ENCODE measurements at places on chromosomes 5 and 9.

DNA sequence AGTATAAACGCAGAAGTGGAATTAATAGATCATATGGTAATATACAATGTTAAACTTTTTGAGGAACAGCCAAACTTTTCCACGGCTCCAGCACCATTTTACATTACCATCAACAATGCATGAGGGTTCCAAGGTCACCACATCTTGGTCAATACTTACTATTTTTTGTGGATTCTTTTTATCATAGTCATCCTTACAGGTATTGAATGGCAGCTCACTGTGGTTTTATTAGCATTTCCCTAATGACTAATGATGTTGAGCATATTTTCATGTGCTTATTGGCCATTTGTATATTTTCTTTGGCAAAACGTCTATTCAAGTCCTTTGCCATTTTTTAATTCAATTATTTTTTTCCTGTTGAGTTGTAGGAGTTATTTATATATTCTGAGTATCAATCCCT, 14.1 kb upstream of the RAPGEF6 start:
- DNase-seq: no peak

DNA sequence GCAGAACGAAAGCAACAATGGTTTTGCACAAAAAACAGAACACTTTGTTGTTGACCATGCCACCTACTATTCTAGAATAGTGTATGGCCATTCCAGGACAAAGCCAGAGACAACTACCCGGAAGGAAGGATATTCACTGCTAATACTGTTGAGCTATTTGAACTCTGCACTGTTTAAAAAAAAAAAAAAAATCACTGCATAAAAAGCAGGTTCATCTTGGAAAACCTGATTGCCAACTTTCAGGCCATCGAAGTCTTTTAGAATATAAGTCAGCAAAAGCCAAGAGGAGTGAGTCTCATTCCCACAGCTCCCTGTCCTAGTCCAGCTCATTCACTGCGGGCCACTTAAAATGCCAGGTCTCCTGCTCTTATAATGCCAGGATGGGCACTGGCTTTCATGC, 4.0 kb downstream of the ENC1 start:
- DNase-seq: no peak

- DNase-seq: no peak
Measured at GRCh38 chr5:39475881-39476842, 51.4 kb upstream of the DAB2 start.

DNA sequence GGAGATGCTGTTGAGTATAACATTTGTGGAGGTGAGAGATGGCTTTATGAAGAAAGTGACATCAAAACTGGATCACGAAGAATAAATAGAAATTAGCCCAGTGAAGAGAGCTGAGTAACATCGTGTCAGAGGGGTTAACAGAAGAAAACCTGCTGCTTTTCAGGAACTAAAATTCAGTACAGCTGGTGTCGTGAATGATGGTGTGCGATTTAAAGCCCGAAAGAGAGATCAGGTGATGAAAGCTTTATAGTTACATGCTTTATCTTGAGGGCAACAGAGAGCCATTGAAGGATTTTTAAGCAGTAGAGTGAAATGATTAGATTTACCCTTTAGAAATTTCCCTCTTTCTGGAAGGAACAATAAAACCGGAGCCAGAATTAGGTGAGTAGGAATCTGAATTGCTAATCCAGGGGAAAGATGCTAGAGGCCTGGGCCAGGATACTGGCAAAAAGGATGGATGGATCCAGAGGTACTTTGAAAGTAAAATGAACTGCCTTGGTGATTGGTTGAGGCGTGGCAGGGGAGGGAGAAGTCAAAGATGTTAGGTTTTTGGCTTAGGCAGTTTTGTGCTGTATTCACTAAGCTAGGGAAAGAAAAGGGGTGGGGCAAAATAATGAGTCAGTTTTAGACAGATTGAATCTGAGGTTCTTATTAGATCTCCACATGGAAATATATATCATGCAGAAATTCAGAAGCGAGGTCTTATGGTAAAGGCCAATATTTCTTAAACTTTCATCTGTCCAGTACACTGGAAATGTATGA, 3.4 kb downstream of the LRRC70 start:
- no peak for DNase-seq

- no peak for DNase-seq
Measured at GRCh38 chr5:96113170-96113939, 151.7 kb upstream of the ELL2 start.

GRCh38 chr9:114849450-114849849, 43.6 kb upstream of the TNFSF15 start:
- no peak for DNase-seq

- no peak for DNase-seq
Measured at GRCh38 chr9:33375238-33375840, 27.0 kb downstream of the AQP7 start.

DNA sequence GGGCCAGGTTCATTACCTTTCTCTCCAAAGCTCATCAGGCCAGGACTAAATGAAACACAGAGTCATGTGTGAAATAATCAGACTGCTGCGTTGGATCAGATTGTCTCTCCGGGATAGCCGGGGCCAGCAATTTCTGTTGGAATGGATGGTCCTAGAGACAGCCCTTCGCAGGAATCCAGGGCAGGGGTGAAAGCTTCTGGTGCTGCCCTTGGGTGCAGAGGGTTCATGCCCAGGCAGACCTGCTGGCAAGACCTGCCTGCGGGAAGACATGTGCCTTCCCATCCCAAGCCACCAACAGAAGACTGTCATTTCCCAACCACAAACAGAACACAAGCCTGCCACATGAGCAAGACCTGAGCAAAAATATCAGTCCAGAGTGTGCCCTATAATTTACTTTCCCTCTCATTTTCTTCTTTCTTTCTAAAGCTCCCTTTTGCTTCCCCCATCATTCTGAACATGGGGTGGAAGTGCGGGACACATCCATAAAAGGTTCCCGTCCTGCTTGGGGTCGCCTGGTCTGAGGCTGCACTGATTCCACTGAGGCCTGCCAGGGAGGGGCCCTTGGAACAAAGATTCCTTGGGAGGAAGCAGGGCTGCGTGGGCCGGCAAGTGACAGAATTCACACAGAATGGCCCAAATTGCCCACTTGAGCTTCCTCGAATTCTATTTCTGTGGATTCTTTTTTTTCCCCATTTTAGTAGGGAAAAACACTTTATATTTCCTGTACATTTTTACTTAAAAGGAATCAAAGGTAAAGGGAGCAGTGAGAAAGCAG, 57.3 kb downstream of the UBE2QL1 start:
- DNase-seq: no peak

DNA sequence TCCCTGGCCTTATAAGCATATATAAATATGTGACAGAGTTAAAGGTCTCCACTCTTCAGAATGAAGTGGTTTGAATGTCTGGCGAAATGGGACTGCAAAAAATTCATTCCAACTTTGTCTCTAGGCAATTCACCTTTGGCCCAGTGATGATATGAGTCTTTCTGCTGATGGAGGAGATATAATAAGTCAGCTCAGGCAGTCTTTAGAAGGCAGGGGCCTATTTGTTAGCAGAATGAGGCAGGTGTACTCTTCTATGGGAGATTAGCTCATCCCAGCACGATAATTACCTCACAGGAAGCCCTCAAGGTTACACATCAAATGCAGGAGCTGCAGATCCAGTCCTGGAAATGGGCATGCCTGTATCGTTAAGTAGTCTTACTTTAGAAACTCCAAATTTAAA, 300.5 kb downstream of the NR2F1-AS1 start:
- no peak for DNase-seq
